ENCODE measurements at places on chromosomes 1 and 21.
A peak's percentile ranks its signal among the peaks of the same experiment; 100 is the strongest.

DNA sequence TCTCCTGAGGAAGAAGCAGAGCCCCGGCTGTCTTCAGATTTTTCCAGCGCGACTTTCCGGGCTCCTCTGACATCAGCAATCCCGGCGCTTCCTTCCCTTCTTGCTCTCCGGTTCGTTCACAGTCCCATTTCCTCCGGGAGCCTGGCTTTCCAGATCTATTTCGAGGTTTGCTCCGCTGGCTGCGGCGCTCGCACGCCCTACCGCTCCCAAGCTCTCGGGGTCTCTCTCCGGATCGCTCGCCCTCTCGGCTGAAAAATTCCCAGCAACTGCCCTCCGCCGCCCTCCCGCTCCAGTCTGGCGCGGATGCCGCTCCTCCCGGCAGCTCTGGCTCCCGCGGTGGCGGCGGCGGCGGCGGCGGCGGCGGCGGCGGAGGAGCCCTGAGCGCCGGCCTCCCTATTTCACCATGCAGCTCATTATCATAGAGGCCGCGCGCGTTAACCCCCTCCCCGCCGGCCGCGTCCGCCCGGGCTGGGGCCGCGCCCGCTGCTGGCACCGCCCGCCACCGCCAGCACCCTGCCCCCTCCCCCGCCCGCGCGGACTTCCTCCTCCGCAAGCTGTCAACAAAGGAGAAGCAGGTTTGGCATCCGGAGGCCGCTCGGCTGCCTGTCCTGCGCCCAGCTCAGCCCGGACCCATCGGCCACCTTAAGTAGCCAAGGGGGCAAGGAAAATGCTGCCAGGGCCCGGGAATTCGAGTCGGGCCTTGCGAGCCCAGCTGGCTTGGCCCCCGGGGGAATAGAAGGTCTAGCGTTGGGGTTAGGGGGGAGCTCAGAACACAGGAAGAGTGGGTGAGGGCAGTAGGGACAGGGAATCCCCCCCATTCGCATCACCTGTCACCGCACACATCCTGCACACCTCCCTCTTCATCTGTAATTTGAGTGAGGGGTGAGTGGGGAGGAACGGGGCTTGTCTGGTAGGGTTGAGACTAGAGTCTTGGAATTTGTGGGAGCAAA lies at the start of gene PLXNA2:
TSS of gene PLXNA2 (minus strand) at position 418 of the 950 bp plus-strand sequence. CDS start 26,462 bp downstream, outside the sequence.
- peak; percentile 36 for DNase-seq

DNA sequence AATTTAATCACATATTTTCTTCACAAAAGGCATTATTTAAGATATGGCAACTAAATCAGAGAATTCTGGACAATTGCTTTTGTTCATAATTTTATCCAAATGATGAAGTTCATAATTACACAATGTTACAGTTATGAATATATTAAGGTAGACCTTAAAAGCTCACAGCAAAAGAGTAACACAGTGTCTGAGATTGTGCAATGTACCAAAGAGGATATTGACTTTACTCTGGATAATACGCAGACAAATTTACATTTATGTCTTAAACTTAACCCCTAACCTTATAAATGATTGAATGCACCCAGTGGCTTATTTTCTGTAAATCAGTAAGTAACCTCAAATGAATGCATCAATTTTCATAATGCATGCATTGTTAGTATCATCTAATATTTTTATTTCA lies 216.2 kb upstream of the SAMSN1 start:
- DNase-seq: no peak

DNA sequence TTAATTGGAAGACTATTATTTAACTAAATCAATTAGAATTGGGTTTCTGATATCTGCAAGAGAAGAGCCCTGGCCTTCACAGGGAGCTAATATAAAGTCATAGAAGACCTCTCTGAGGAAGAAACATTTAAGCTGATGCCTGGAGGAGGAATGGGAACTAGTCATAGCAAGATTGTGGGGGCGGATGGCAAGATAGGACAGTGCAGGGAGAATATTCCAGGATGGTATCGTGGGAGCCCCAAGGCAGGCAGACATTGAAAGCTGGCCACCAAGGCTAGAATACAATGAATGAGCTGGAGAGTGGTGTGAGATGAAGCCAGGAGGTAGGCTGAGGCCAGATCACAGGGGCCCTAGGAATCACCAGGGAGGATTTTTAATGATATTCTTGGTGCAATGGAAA lies 20.8 kb upstream of the MYSM1 start:
- no peak for DNase-seq

GRCh38 chr21:14844001-14844400 lies 220.8 kb downstream of the NRIP1 start:
- no peak for DNase-seq

DNA sequence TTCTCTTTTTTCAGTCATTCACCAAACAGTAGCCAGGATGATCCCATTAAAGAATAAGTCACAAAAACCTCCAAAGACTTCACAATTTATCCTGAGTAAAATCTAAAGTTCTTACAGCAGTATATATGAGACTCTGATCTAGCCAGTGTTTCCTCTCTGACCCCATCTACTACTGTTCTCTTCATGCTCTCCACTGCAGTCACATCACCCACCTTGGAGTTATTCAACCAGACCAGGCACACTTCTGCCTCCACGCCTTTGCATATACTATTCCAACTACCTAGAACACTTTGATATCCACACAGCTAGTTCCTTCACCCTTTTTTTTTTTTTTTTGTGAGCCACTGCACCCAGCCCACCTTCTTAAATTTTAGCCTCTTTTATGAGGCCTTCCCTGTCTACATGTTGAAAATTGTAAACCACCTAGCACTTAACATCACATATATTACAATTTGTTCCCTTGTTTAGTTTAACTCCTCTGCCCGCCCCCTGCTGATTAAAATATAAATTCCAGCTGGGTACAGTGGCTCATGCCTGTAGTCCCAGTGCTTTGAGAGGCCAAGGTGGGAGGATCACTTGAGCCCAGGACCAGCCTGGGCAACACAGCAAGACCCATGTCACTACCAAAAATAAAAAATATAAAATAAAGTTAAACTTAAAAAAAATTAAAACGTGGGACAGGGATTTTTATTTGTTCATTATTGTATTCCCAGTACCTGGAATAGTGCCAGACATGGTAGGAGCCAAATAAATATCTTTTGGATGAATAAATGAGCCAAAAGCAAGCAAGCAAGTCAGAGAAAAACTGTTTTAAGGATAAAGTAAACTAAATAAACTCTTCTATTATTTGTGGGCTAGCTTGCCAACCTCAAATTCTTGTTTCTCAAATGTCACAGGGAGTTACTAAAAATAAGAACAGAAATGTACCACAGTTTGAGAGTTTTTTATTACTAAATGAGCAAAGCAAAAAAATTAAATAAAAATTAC lies 35.2 kb upstream of the MUTYH start:
- DNase-seq: no peak

GRCh38 chr1:41648844-41649243 lies 164.4 kb upstream of the EDN2 start:
- DNase-seq: no peak
